ENCODE measurements at places on chromosomes 6 and 20.

- DNase-seq = no peak
Measured at GRCh38 chr20:60220706-60221105, 262.5 kb downstream of the CDH26 start.

GRCh38 chr6:136076496-136076895 lies 173.6 kb downstream of the MTFR2 start:
- no peak for DNase-seq

DNA sequence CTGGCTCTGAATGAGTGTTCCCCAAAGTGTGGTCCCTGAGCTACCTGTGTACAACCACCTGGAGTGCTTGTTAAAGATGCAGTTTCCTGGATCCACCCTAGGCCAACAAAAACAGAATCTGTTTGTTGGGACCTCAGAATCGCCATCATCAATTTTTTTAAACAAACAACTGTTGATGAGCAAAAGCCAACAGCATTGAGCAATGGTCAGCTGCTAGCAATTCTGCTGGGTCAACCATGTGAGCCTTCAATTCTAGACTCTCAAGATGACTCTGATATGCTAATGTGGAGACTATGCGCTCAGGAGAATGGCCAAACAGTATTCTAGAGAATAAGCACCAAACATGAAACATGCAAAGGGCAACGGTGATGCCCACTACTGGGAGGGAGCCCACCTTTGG lies 64.4 kb upstream of the IYD start:
- DNase-seq = no peak

GRCh38 chr6:131206463-131207251 lies 71.4 kb downstream of the AKAP7 start:
- no peak for DNase-seq

DNA sequence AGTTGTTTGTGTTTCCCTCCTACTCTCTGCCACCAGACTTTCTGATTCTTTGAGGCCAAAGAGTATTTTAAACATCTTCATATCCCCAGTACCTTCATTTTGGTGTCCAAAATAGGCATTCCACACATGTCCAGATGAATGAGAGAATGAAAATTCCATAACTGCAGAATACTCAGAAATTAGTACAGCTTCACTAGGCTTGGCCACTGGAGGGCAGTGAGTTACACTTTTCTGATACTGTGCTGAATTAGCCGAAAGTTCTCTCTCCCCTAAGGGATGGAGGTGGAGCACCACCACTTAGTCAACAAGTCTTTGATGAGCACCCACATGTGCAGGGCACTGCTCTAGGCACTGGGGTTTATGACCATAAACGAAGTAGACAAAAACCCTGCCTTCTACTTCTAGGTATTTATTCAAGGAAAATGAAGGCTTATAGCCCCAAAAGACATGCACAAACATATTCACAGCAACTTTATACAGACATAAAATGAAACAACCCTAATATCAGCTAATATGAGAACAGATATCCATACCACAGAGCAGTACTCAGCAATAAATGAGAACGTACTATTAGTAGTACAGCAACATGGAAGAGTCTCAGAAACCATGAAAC lies 46.1 kb upstream of the TMEM217 start:
- DNase-seq = no peak

DNA sequence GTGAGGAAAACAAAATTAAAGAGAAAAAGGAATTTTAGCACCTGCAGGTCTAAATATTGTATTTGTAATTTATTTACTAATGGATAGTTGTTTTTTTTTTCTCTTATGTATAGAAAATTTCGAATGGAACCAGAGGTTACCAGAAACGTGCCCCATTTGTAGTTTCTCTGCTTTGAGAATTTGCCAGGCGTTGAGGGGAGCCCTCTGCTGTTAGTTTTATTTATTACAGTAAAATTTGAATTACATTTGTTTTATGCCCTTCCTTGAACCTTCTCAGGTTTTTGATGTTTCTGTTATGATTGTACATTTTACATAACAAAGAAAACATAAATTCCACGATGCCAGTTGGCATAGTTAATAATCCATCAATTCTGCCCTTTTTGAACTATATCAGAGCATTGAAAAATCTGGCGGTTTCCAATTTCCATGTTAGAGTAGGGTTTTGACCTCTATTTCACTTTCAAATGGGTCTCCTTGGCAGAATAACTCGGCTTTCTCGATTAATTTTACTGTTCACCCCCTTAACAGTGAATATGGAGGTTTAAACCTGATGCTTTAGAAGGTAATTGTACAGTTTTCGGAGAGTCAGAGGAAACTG lies 35.1 kb upstream of the RFPL4B start:
- peak; percentile 27 for DNase-seq

GRCh38 chr20:35539756-35540212 lies 2.1 kb upstream of the ERGIC3 start:
- DNase-seq = peak; percentile 98

DNA sequence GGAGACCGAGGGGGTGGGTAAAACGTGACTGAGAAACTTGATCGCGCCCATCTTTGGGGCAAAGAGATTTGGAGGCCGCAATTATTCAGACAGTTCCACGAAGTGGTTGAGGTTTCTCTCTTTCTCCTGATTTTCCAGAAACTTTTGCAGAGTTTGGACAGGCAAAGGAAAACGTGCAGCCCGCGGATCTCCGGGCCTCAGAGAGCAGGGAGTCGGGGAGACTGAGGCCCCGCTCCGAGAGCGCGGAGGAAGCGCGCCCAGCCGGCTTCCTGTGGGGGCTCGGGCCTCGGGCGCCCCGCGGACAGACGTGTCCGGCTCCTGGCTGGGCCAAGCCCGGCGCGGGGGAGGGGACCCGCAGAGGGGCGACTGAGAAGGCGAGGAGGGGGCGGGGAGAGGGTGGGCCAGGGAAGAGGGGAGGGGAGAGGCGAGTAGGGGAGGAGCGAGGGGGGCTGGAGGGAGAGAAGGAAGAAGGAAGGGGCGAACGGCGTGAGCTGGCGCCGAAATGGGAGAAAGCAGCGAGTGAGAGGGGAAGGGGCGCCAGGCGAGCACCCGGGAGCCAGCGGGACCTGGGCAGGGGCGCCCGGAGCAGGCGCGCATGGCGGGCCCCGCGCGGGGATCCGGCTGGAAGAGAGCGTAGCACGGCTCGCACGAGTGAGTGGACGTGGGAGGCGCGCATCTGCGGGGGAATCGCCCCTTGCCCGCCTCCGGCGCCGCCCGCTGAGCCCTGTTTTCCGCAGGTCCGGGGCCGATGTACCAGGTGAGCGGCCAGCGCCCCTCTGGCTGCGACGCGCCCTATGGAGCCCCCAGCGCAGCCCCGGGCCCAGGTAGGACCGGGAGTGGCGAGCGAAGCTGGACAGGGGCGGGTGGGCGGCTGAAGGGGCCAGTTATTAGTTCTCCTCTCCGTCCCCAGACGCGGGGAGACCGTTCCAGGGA lies at the start of gene MDFI:
Gene MDFI (plus strand): TSS at position 467 of the 933 bp plus-strand sequence. CDS start 282 bp downstream, at position 749.
- DNase-seq = peak; percentile 4

DNA sequence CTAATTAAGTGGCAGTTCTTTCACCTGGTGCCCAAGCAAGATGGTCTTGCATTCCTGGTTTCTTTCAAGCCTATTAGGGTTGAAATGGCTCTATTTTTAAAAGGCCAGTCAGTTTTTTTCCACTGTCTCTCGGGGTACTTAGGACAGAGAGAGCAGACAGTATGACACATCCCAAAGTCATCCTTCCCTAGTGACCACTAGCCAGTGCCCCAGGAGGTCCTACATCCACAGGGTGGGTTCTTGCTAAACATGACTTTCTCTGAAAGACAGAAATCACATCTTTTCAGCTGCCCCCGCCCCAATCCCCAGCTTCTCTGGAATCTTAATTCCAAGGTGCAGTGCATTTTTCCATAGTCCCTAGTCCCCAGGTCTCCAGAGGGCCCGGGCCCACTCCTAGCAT lies 192.4 kb downstream of the SLC24A3 start:
- no peak for DNase-seq

DNA sequence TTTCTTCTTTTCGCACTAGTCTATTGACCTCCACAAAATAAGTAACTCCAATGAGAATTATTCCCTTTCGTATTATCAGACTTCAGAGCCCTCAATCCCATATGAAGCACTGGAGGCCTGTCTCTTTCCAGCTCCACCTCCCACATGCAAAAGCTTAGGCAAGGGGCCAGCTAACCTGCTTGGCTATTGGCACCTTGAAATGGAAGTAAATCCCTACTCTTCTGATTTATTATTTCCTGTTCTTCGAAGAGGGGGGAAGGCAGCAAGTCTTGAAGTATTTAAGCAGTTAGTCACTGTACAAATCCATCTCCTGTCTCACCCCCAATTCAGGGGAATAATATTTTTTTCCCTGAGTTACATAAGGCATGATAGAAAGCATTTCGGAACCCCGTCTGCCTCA lies 577.8 kb downstream of the MAFB start:
- DNase-seq = no peak

- no peak for DNase-seq
Measured at GRCh38 chr6:9704989-9705388, 709.9 kb downstream of the TFAP2A start.

- no peak for DNase-seq
Measured at GRCh38 chr6:52820198-52820597, 16.6 kb upstream of the GSTA1 start.

DNA sequence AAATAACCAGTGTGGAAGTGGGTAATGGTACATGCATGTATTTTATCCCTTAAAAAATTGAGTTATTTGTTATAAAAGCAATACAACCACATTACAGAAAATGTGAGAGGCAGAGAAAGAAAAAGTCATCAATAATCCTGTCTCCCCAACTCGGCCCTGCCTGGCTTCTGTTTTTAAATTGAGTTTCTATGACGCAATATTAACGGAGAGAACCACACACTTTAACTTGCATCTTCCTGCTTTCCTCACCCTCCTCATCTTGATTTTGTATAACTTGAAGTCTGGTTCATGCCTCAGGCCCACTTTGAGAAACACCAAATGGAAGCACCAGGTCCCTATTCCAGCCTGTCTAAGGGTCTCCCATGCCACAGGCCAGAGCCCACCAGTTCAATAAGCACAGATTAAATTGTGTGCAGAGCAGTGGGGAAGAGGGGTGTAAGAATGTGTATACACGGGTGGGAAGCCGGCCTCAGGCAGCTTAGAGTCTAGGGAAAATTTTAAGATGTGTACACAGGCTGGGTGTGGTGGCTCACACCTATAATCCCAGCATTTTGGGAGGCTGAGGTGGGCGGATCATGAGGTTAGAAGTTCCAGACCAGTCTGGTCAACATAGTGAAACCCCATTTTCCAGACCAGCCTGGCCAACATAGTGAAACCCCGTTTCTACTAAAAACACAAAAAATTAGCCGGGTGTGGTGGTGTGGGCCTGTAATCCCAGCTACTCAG lies 15.9 kb downstream of the KCNK5 start:
- no peak for DNase-seq

DNA sequence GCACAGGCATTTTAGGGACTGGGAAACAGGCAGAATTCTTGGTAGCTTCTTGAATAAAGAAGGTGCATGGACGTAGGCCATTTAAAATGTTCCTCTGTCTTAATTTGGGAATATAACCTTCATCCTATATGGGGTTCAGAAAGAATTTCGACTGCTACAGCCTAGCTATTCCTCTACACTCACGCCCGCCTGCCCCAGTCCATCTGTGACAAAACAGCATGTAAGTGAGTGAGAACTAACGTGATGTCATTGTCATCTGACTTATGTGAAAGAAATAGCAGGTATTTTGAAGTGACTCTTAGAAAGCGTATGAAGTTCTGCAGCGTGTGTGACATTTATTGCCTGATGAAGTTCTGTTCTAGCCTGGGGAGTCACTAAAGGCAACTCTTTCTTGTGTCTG lies 52.2 kb upstream of the SLC22A1 start:
- no peak for DNase-seq

GRCh38 chr6:169837529-169838250 lies 86.3 kb downstream of the ERMARD start:
- DNase-seq = no peak

- DNase-seq = no peak
Measured at GRCh38 chr6:143123941-143124340, 63.3 kb downstream of the AIG1 start.

DNA sequence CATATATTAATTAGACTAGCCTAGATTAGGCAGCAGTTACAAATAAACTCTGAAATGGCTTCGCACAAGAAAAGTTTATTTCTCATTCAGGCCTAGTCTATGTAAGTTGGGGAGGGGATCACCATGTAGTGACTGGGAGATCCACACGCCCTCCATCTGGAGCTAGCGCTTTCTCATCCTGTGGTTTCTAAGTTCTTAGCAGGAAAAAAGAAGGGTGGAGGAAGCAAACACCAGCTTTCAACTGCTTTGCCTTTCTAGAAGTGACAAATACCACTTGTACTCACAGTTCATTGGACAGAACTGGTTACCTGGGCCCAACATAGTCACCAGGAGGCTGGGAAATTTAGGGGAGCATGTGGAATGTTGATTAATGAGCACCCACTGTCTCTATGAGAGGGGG lies 46.6 kb downstream of the NDUFAF5 start:
- DNase-seq = no peak

- DNase-seq = peak; percentile 77
Measured at GRCh38 chr6:35024551-35025054, 116.5 kb downstream of the TCP11 start.

DNA sequence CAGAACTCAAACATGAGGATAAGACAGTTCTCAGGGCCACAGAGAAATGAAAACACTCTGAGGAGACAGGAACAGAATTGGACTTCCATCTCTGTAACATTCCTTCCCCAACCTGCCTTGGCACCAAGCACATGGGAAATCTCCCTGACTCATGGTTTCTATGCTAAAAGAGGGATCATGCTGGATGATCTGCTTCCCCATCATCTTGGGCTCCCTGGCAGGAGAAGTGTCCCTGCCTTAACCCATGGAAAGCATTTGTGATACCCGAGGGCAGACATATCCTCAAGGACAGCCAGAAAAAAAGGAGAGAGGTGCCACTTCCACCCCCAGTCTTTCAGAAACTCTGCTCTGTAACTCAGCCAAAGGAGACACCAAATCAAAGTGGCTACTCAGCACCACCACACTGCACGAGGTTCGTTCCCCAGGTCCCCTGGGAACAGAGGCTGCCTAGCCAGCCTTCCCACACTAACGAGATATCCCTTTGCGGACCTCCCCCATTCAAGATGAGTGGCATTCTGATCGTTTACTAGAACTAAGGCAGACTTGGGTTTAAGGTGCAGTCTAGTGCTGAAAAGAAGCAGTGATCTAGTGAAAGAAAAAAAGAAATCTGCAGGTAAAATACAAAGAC lies 34.8 kb downstream of the BLOC1S5 start:
- no peak for DNase-seq

DNA sequence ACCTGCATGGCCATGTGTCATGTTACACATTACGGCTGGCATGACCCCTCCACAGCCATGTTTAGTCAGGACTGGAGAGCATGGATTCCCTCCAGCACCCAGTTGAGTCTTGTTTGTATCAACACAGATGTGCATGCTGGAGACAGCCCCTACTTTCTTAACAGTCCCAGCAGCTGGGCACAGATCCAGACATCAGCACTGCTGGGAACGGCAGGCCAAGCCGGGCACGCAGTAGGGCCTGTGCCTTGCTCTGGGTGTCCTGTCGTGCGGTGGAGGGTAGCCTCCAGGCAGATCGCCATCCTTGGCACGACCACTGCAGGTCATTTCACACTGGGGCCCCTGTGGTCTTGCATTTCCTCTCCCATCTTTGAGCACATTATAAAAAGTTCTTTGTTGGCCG lies 381.4 kb downstream of the SMOC2 start:
- DNase-seq = no peak
